ENCODE measurements at places on chromosomes 4 and X.

DNA sequence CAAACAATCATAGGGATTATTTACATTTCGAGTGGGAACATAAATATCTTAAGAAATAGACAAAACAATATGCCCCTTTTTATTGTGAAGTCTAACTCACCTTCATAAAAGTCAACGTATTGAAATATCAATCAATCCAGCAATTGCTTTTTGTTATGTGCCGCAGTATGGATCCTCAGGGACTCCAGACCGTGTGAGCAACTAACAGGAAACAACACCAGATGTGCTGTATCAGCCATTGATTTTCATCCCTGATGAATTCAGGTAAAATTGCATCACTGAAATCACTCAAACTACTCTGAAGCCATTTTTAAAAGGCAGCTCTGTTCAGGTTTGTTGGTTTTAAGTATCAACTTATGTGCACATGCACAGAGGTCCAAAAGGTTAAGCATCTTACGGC lies 197.3 kb upstream of the FAT1 start:
- DNase-seq = no peak

- no peak for DNase-seq
These were observed 49.4 kb downstream of the ARHGEF6 start for GRCh38 chrX:136731207-136731782.

DNA sequence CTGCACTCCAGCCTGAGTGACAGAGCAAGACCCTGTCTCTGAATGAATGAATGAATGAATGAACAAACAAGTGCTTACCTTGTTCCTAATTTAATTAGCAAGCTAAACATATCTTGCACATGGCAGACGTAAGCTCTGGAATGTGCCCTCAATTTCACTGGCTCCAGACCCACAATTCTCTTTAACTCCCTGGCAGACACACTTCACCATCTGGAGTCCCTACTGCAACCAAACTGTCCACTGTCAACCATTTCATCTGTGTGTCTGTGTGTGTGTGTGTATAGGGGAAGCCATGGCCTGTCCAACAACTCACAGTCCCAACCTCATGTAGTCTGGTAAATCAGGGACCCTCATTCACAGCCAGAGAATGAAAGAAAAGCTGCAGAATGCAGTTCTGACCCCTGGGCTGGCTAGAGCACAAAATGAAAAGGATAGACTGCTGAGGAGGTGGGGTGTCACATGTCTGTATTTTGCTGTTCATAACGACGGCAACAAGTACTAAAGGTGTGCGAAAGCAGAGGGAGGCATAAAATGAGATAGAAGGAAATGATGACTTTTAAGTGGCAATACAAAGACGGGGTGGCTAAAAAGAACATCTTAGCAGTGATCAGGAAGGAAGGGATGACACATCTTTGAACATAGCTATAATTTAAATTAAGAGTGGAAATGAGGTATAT lies 114.1 kb downstream of the TSPAN5 start:
- DNase-seq = no peak

DNA sequence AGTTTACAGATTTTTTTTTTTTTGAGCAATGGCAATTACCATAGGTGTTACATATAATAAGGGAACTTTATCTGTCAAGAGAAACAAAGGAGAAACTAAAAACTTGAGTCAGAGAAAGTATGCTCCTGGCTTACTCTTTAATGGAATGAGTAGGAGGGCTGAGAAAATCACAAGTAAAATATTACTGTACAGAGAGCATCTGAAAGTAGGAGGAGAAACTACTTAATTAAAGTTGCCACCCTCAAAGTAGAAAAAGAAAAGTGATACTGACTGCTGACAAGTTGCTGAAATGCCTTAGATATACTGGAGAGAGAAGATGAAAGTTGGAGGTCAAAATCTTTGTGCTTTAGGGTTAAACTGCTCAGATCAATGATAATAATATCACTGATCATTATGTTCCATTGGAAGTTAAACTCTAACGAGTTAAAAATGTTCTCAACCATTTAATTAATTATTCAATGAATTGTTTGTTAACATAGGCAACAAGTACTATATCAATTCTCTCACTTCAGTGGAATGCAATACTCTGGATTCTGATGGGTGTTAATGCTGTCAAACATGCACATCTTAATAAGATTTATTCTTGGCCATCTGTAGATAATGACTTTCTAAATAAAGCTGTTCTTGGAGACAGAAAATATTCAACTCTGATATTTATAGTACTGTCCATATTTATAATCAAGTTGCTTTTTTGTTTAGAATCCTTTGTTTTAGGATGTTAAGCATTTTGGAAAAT lies 61.2 kb upstream of the CAMK2D start:
- no peak for DNase-seq

DNA sequence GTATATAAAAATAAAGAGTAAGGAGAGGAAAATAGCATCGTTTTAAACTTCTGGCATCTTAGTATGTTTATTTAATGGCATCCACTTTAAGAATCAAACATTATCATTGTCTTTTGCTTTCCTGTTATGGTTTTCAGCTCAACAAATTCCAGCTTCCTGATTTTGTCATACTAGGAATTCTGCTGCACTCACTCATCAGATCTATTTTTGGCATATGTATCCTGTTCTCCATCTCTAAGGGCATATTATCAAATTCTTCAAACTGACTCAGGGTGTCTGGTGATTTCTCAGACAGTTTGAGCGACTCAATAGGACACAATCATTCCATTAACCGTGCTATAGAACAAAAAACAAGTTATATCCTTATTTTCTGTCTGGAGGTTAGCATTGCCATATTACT lies 248.5 kb upstream of the DIAPH2 start:
- no peak for DNase-seq

DNA sequence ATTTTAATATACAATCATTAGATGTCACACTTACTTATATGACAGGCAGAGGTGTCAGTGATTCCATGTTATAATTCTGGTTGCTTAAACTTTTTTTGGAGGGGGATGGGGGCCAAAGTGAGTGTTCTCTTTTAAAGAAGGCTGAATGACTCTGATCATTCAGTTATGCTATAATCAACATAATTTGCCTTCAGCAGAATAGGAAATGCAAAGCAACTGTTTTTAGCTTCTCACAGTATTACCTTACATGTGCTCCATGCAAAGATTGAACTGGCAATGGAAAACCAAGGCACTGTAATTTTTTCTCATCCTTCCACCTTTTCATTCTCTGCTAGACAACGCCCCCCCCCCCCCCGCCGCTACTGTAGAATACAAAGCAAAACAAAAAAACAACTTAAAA lies 13.4 kb downstream of the ADH1C start:
- DNase-seq = no peak

DNA sequence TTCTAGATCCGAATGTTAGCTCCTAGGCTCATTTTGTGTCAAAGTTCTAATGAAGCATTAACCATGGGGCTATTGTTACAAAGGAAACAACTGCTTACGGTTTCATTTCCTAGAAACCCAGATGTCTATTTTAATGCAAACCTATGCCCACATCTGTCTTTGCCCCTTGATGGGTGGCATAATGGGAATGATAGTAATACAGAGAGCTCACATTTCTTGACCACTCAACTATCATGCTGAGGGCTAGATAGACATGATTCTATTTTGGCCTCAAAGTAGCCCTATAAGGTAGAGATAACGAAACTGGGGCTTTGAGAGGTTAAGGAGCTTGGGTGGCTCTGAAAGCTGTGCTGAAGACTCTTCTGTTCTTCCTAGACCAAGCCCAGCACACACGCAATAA lies 1.9 kb downstream of the TLR7 start:
- DNase-seq = no peak

- DNase-seq = no peak
These were observed 113.1 kb downstream of the SHROOM4 start for GRCh38 chrX:50700921-50701320.

DNA sequence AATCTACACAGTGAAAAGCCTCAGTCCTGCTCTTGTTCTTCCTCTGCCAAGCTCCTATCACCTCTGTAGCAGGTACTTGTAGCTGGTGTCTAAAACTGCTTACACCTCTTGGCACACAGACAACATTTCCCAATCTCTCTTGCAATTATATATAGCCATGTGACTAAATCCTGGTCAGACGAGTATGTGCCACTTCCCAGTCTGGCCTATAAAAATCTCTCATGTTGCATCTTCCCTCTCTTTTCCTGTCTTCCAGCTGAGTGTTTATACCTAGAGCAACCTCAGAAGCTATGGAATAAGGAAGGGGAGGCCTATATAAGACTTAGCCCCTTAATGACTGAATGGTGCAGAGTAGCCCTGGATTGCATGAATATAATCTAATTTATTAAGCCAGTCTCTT lies 105.8 kb downstream of the RNF150 start:
- peak; percentile 5 for DNase-seq

- no peak for DNase-seq
These were observed 242.3 kb upstream of the PPARGC1A start for GRCh38 chr4:24131954-24132673.

DNA sequence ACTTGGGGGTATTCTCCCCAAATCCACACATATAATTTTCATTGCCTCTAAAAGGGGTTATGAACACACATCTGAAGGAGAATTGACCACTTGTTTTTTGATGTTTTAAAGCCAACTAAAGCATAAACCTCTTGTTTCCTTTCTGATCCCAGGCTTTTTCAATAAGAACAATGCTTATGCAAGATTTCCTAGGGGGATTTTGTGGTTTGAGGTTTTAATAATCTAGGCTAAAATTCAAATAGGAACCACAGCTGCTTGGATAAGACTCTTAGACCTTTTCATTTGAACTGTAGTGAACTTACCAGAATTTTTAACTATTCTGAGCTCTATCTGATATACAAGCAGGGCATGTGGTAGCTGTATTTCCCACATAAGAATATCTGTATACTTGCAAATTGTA lies 651.1 kb downstream of the ANKRD50 start:
- DNase-seq = no peak

GRCh38 chr4:157664726-157665125 lies 444.2 kb downstream of the GRIA2 start:
- DNase-seq = no peak

DNA sequence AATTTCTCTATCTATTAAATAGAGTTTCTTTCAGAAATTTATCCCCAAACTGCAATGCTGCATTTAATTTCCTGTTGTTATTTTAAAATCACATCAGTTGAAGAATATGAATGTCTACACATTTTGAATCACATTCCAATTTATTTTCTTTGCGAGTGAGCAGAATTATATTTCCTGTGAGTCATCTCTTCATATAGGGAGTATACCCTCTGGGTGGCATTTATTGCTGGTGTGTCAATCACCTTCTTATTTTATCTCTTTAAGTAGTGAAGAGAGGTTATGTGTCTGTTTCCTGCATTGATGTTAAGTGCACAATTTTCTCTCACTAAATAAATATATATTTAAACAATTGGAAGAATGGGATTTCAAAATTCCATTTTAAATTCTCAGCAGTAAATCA lies 511.0 kb upstream of the ATOH1 start:
- peak; percentile 15 for DNase-seq

- DNase-seq = no peak
These were observed 97.4 kb downstream of the SHOX start for GRCh38 chrX:727738-728621.

- no peak for DNase-seq
These were observed 1.3 kb upstream of the CXorf65 start for GRCh38 chrX:71107762-71108360.

DNA sequence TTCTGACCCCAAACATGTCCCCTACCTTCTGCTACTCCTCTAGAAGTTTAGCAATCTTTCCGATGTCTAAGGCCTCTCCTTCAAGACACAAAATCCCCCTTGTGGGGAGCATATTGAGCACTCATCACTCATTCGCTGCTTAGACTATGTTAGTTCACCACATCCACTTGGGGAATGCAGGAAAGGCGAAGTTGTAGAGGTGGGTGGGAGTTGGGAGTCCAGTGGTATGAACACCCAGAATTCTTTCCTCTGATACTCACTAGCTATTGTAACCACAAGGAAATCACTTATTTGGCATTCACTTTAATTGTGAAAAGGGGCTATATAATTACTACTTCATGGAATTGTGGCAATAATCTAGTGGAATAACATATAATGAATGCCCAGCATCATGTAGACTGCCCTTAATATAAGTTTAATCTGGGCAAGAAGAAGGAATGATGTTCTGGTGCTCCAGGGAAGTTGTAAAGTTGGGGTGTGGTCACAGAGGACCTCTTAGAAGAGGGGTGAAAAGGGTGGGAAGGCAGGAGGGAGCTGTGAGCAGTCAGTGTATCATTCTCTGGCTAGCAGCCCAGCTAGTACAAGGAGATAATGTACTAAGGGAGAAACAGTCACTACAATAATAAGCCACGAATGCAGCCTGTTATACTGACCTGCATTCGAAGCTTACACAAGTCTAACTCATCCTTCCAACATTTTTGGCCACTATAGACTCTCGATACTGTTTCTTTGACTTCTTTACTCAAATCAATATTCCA lies 468.2 kb upstream of the DIPK2B start:
- DNase-seq = no peak

GRCh38 chr4:185167234-185167633 lies 24.2 kb downstream of the SLC25A4 start:
- no peak for DNase-seq

DNA sequence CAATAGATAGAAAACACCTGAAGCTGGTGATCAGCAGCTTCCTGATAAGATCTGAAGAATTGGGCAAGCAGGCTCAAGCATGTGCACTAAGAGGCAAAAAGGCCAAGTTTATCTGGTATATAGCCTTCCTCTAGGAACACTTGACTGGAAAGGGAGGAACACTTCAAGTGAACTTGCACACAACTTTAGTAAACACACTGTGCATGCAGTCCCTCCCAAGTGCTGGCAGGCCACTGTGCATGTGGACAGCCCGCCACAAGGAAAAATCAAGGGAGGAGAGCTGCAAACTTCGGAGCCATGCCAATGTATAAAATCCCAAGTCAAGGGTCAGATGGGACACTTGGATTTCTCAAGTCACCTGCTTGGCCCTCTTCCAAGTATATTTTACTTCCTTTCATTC lies 645.8 kb upstream of the NDST4 start:
- no peak for DNase-seq

DNA sequence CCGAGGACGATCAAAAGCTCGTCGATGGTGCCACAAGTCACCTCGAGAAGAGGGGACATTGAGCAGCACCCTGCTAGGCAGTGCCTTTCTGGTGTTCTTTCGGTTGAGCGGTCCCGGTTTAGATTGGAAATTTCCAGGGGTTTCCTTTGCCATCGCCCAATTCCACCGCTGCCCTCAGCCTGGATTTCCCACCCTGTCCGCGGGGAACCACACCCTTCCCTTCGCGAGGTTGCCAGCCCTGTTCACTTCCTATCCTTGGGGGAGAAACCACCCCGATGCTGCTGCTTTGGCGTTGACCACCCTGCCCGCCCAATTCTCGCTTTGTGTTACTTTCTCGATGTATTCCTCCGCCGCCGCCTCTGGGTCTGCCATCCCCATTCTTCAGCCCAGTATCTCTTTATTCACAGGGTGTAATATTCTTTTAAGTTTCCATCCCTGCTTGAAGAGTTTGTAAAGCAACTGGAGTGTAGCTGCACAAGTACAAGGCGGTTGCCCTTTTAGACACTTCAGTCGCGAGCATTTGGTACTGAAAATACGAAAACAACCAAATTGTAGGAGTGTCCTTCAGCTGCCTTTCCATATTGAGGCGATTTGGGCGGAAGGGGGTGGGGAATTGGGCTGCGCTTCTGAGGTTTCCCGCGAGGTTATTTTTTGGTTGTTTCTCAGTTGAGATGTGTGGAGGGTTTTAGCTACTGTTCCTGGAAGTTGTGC lies 1.1 kb downstream of the OGT start:
- DNase-seq = peak; percentile 65

- DNase-seq = no peak
These were observed 182.1 kb downstream of the SH3KBP1 start for GRCh38 chrX:19705196-19705769.

All from DMS53 (cell line).